ENCODE measurements at places on chromosomes 3 and 15. TPM values are rescaled to one million over a fixed set of nuclear protein-coding genes. Genes with fewer than 3 reads are reported as not detected.

FRMD4B gene
- total RNA-seq, result 9.8 TPM

RAD51 gene
- total RNA-seq, result 1.1 TPM

AGBL1 gene
- total RNA-seq, result not detected

ERICH6 gene
- 0.32 TPM for total RNA-seq

AADACL2 gene
- not detected for total RNA-seq

A4GNT gene
- not detected for total RNA-seq

FSTL1 gene
- total RNA-seq, result 303 TPM

CFAP91 gene
- 0.27 TPM for total RNA-seq

SATB1 gene
- total RNA-seq, result 41.3 TPM

PLCB2 gene
- total RNA-seq, result 3.7 TPM

ANKRD63 gene
- total RNA-seq, result not detected

IMPG2 gene
- total RNA-seq, result 0.16 TPM

ASB7 gene
- total RNA-seq, result 5.4 TPM

SLC2A2 gene
- total RNA-seq, result not detected

LAMB2 gene
- total RNA-seq, result 706 TPM

CLDN18 gene
- not detected for total RNA-seq

FBLN2 gene
- 109 TPM for total RNA-seq

TMC3 gene
- not detected for total RNA-seq

FGF12 gene
- total RNA-seq, result 265 TPM

VGLL3 gene
- 3.0 TPM for total RNA-seq

MBD4 gene
- total RNA-seq, result 17.8 TPM

SNTN gene
- not detected for total RNA-seq

IL17RC gene
- total RNA-seq, result 30.9 TPM

ANKDD1A gene
- total RNA-seq, result 1.1 TPM

AADAC gene
- total RNA-seq, result not detected

CATSPER2 gene
- 0.98 TPM for total RNA-seq

FAM43A gene
- total RNA-seq, result 20.5 TPM

TRH gene
- total RNA-seq, result not detected

IGSF11 gene
- 2.8 TPM for total RNA-seq

TMEM108 gene
- total RNA-seq, result 2.2 TPM

MYZAP gene
- 359 TPM for total RNA-seq

FRG2C gene
- total RNA-seq, result not detected

MRAS gene
- 349 TPM for total RNA-seq

GCHFR gene
- 8.2 TPM for total RNA-seq

KLHL40 gene
- 0.29 TPM for total RNA-seq

SLCO3A1 gene
- total RNA-seq, result 58.7 TPM

REC114 gene
- total RNA-seq, result not detected

MAP1A gene
- 29.6 TPM for total RNA-seq

DZIP1L gene
- total RNA-seq, result 4.0 TPM

DET1 gene
- 9.7 TPM for total RNA-seq

SOX2 gene
- not detected for total RNA-seq

LIPH gene
- total RNA-seq, result 0.60 TPM

GOLGA8J gene
- not detected for total RNA-seq

UROC1 gene
- total RNA-seq, result not detected

ARHGEF26 gene
- total RNA-seq, result 0.68 TPM

TGM4 gene
- total RNA-seq, result not detected

FANCD2 gene
- total RNA-seq, result 0.25 TPM

AHSG gene
- total RNA-seq, result not detected

SPRED1 gene
- 14.1 TPM for total RNA-seq

SH2D7 gene
- not detected for total RNA-seq

FES gene
- 15.9 TPM for total RNA-seq

IGF2BP2 gene
- 21.8 TPM for total RNA-seq

THOC7 gene
- 69.8 TPM for total RNA-seq
